ENCODE measurements at places on chromosomes 5 and 9.

DNA sequence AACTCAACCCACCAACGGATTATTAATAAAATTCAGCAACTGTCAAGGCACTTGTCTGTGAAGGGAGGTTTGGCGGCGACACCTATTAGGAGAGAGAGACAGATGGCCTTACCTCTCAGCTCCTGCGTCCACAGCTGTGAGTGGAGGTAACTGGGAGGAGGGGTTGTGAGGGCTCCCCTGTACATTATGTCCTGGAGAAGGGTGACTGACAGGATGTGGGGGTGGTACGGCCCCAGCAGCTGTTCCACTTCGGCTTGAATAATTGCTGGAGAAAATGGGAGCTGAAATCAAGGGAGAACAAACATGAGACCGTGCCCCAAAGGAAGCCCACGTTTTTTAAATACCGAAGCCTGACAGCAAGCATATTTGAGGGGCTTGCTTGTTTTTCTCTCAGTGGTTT is 353.5 kb upstream of the RFX3 start:
- DNase-seq: no peak

DNA sequence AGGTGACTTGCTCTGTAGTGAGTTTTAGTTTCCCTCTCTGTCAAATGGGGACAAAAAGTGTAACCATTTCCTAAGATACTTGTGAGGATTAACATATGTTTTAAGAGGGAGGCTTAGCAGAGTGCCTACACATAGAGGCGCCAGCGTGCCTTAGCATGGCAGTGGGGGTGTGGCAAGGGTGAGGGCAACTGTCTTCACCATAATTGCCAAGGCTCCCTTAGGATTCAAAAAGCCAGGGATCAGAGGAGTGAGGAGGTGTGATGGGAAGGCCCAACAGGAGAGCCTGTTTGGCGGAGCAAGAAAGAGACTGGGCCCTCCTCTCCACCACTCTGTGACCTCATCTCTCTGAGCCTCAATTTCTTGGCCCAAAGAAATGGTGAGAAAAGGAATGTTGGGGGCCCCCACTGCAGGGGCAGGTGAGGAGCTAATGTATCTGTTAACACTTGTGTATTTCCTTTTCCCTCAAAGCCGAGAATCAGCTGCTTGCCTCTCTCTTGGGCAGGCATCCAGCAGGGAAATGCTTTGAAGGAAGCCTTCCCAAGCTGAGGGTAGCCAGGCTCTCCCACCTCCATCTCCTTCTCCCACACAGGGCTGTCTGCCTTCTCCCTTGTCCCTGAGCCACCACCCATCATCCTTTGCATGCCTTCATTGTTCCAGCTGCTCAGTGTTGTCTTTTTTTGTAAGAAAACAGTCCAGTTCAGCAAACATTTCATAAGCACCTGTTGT is 76.0 kb downstream of the DAB2IP start:
- no peak for DNase-seq

- peak; percentile 92 for DNase-seq
Measured at GRCh38 chr5:149320791-149321330, 24.4 kb upstream of the GRPEL2 start.

GRCh38 chr5:97074859-97075489 is 67.4 kb downstream of the LIX1 start:
- no peak for DNase-seq

GRCh38 chr5:132962429-132963021 is 909 bp downstream of the AFF4 start:
- peak; percentile 44 for DNase-seq

DNA sequence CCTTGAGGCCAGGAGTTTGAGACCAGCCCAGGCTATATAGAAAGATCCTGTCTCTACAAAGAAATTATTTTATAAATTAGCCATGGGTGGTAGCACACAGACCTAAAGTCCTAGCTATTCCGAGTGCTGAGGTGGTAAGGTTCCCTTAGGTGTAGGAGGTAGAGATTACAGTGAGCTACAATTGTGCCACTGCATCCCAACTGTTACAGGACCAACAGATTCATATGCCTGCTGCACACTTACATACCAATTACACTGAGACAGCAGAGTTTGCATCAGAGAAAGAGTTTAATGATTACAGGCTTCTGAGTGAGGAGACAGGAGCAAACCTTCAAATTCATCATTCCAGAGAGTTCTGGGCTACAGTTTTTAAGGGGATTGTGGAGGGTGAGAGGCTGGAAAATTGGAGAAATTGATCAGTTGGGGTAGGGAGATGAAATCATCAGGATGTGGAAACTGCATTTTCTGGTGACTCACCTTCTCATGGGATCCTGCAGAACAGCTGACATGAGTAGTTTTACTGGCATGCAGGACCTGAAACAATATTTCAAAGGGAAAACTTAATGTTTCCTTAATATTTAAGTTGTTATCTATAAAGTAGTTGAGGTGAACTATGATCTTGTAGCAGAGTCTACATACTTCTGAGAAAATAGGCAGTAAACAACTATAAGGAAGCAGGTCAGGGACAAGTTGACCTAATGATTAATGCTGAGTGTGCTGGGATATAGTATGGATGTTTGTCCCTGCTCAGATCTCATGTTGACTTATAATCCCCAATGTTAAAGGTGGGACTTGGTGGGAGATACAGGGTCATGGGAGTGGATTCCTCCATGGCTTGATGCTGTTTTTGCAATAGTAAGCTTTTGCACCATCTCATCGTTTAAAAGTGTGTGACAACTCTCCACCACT is 54.7 kb downstream of the ANXA2R start:
- DNase-seq: peak; percentile 53

- DNase-seq: no peak
Measured at GRCh38 chr9:85528607-85529006, 213.1 kb downstream of the AGTPBP1 start.

GRCh38 chr9:121837113-121837961 is 185.9 kb downstream of the DAB2IP start:
- DNase-seq: no peak

DNA sequence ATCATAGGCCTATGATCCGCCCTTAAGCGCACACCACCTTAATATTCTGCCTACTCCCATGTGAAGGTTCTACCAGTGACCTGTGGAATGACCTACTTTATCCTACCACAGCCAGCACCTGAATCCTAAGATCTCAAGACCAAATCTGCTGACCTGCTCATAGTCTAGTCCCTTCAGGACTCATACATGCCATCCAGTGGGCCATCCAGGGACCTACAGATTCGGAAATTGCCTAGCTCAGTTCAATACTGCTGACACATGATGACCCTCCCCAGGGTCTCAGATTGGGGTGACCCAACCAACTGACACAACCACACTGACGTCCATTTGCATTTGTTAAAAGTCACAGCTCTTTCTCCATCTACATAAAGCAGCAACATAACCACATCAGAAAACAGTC is 443.8 kb upstream of the ST8SIA4 start:
- DNase-seq: no peak

GRCh38 chr9:28808042-28808441 is 1234.8 kb upstream of the C9orf72 start:
- peak; percentile 34 for DNase-seq

GRCh38 chr5:177132136-177133095 is 1.2 kb upstream of the NSD1 start:
- DNase-seq: no peak

DNA sequence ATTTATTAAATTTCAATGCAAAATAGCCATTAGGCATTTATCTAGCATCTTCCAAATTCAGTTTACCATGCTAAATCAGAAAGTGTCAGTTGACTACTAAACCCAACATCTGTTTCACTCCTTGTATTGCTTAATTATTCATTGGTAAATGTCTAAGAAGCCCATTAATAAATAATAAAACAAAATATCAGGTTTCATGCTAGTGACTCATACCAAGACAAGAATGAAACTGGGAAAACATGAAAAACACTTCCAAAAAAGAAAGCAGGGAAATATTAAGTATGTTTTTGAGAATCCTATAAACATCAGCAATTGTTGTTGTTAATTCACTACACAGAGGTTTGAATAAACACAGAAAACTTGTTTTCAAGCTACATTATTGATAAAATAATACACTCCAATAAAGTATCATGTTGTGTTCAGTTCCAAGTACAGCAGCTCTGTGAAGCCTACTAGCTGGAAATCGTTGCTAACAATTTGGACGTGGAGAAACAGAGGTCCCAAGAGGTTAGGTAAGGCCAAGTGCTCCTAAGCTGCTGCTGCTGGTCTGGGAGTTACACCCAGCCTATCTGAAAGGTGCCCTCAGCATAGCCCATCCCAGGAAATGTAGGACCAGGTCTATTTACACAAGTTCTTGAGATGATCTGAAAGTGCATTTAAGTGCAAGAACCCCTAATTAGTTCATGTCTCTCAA is 78.8 kb downstream of the GNAQ start:
- no peak for DNase-seq

GRCh38 chr9:95058795-95059386 is 258.6 kb downstream of the FANCC start:
- no peak for DNase-seq

DNA sequence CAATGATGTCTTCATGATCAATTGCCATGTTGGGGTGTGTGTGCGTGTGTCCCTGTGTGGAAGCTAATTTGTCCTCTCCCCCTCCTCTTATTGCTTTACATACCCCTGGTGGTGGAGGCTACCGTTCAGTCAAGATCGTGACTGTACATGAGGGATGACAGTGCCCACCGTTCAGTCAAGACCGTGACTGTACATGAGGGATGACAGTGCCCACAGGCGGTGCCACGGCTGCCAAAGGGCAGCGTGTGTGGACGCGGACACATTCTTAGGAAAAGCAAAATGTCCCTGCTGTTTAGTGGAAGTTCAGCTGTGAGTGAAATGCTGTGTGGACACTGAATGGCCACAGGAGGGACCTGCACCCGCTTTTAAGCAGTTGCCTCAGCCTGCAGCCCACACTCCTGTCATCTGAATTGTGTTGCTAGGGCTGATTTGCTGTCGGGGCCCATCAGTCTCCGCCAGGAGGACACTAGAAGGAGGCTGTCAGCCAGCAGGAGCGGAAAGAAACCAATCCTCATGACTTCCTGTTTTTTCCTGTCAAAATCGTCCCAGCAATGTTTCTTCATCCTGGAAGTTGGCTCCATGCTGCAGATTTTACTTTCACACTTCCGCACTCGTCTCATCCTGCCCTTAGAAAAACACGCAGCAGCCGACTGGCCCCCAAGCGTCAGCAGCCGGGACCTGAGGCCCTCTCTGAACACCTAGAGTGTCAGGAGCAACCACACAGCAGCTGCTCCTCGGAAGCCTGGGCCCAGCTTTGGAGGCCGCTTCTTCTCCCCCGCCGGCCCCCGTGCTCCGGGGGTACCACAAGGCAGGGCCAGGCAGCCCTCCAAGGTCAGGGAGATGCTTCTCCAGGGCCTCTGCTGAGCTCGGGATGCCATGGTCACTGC is 9.1 kb downstream of the OR2V1 start:
- no peak for DNase-seq

GRCh38 chr9:26723486-26723885 is 169.1 kb downstream of the CAAP1 start:
- no peak for DNase-seq

DNA sequence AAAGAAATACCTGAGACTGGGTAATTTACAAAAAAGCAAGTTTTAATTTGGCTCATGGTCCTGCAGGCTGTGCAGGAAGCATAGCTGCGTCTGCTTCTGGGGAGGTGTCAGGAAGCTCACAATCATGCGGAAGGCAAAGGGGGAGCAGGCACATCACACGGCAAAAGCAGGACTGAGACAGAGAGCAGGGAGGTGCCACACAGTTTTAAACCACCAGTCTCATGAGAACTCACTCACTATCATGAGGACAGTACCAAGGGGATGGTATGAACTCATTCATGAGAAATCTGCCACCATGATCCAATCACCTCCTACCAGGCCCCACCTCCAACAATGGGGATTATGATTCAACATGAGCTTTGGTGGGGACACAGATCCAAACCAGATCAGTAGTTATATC is 96.2 kb downstream of the OSTF1 start:
- DNase-seq: no peak

DNA sequence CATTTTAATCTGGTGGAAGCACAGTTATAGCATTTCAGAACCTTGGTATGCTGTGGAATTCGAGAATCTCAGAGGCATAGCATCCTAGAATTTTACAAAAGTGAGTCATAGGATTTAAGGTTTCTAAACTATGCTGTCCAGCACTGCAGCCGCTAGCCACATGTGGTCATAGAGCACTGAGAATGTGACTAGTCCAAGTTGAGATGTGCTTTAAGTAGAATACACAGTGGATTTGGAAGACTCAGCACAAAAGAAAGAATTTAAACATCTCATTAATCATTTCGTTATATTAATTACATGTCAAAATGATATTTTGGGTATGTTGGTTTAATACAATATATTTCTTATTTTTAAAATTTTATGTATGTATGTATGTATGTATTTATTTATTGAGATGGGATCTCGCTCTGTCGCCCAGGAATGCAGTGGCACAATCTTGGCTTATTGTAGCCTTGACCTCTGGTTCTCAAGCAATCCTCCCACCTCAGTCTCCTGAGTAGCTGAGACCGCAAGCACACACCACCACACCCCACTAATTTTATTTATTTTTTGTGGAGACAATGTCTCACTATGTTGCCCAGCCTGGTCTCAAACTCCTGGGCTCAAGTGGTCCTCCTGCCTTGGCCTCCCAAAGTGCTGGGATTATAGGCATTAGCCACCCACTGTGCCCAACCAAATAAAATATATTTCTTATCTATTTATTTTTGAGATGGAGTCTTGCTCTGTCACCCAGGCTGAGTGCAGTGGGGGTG is 20.4 kb upstream of the RPS14 start:
- peak; percentile 98 for DNase-seq

GRCh38 chr5:59588922-59589321 is 304.6 kb downstream of the PDE4D start:
- peak; percentile 57 for DNase-seq

DNA sequence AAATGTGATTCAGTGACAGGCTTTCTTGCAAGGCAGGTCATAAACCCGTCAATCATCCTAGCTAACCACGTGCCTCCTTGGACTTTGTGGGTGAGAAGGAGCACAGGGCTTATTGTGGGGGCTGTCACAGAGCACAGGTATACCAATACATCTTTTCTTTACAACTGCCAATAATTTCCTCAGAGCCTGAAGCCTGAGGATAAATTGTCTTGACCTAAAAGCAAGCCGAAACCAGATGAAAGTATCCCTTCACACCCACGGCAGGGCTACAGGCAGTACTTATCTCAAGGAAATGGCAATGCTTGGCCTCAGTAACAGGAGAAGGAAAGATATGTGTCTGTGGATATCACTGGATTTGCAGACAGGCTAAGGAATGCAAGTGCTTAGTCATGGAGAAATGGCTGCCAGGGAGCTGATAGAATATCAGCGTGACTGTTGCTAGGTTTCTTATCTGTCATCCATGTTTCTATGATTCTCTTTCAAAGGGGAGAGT is 90.3 kb upstream of the ZNF366 start:
- peak; percentile 65 for DNase-seq

- no peak for DNase-seq
Measured at GRCh38 chr9:126341902-126342301, 15.3 kb downstream of the MVB12B start.

- DNase-seq: no peak
Measured at GRCh38 chr5:82692826-82693225, 384.4 kb downstream of the TMEM167A start.

GRCh38 chr5:15521381-15522186 is 21.6 kb downstream of the FBXL7 start:
- DNase-seq: no peak

GRCh38 chr5:12901696-12902095 is 997.5 kb upstream of the CTNND2 start:
- no peak for DNase-seq

GRCh38 chr5:77423022-77423750 is 68.9 kb downstream of the WDR41 start:
- no peak for DNase-seq

- DNase-seq: no peak
Measured at GRCh38 chr5:36772276-36773140, 104.1 kb upstream of the NIPBL start.
